Large intestine (tissue), 12 donors: ENCODE measurements at places on chromosomes 2 and 18. TPM values are rescaled to one million over a fixed set of nuclear protein-coding genes. Genes with fewer than 3 reads are reported as not detected.

DNA sequence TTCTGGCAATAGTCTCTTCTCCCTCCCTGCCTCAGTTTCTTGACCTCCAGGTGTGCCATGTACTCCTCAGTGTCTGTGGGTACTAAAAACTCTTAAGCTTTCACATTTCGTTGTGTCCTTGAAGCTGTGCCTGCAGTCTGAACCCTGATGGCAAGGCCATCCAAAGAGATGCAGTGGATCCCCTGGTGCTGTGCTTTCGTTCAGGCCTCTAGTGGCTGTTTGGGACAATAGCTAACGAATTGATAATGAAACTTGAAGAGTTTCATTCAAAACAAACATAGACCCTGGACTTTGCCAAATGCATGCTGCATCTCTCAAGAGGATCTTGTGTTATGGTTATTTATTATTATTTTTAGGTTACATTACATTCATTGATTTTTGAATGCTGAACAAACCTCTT is 523.1 kb upstream of the FSIP2 start:
- DNase-seq, result no peak

Gene RGPD3
- 0.24 TPM for polyA plus RNA-seq

DNA sequence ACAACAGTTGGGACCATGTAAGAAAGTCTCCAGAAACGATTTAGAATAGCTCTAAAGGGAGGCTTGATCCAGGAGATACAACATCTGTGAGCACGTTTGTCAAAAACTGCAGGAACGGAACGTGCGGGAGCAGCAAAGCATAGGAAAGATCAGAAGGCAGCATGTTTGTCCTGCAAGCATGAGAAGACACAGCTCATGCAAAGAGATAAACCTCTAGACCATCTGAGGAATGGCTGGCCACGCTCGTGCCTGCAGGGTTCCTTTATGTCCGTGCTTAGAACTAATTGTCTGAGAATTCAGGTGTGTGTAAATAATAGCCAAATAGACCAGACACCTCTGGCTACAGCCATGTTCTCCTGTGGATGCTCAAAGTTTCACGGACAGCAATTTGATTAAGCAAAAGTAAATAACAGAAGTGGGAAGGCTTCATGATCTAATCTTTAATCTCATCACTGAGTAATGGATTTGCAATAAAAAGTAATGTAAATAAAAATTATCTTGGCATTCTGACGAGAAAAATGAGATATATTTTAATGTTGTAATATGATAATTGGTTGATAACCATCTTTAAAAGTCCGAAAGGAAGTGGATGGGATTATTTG is 534.8 kb upstream of the CDH7 start:
- DNase-seq, result no peak

- DNase-seq, result no peak
Measured at GRCh38 chr2:26758790-26759321, 5.2 kb upstream of the SLC35F6 start.

Gene MYCN
- 17.9 TPM for polyA plus RNA-seq

GRCh38 chr2:240596080-240596460 is 9.5 kb downstream of the CAPN10 start:
- no peak for DNase-seq

Gene TRMT61B
- polyA plus RNA-seq, result 15.8 TPM

- DNase-seq, result no peak
Measured at GRCh38 chr2:120738117-120738516, 2.4 kb downstream of the GLI2 start.

GRCh38 chr18:36128530-36128870 is 640 bp downstream of the SLC39A6 start:
- DNase-seq, result peak; percentile 24

Gene EVA1A
- polyA plus RNA-seq, result 10.0 TPM

DNA sequence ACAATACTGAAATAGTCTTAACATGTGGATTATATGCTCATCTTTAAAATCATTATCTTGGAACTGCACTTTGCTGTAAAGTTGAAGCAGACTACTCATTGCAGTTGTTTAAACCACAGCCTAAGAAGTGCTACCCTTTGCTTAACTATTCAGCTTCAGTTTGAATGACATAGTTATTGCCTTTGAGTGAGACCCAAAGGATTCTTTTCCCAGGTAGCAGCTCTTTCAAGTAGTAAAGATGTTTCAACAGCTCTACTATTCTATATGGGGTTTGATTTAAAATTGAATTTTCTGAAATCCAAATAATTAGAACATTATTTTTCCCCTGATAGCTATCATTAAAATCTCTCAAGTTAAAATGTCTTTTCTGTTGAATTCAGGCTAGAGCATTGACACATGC is 1.1 kb downstream of the SCG2 start:
- DNase-seq, result no peak

DNA sequence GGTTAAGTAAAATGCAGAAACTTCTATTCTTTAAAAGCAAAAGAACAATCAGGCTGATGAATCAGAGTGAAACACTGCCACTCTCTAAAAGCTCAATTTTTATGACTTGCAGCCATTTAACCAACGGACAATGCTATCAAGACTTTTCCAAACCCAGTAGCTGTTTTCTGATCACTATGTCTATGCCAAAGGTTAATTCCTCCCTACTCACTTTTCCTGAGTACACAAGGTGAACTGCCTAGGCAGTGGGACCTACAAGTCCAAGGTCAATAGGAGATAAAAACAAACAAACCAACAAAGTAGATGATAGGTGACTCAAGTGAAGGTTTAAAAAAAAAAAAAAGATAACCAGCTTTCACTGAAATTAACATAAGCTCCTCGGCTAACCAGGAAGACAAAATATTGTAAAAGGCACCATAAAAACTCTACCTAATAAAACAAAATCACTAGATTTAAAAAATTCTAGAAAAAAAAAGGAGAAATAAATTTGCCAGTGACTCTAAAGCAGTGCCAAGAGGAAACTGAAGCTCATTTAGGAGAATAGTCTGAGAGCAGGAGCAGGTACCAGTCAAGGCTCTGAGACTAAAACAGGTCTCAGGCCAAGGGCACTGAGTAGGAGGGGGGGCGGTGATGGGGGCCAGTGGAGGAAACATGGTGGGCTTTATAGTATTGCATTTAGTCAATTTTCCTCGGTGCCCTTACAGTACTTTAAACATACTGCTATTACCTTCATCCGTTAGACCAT is 134.1 kb upstream of the DLGAP1 start:
- DNase-seq, result no peak
